ENCODE measurements at places on chromosomes 7 and 10. TPM values are rescaled to one million over a fixed set of nuclear protein-coding genes. Genes with fewer than 3 reads are reported as not detected.

FAM149B1 gene
- total RNA-seq = 18.1 TPM

AQP1 gene
- 229 TPM for total RNA-seq

ITGB8 gene
- 0.60 TPM for total RNA-seq

WEE2 gene
- total RNA-seq = not detected

- no peak for DNase-seq
Measured at GRCh38 chr10:6729861-6730344, 149.8 kb upstream of the PRKCQ start.

- DNase-seq = no peak
Measured at GRCh38 chr10:118495499-118495898, 99.9 kb downstream of the PRLHR start.

DNA sequence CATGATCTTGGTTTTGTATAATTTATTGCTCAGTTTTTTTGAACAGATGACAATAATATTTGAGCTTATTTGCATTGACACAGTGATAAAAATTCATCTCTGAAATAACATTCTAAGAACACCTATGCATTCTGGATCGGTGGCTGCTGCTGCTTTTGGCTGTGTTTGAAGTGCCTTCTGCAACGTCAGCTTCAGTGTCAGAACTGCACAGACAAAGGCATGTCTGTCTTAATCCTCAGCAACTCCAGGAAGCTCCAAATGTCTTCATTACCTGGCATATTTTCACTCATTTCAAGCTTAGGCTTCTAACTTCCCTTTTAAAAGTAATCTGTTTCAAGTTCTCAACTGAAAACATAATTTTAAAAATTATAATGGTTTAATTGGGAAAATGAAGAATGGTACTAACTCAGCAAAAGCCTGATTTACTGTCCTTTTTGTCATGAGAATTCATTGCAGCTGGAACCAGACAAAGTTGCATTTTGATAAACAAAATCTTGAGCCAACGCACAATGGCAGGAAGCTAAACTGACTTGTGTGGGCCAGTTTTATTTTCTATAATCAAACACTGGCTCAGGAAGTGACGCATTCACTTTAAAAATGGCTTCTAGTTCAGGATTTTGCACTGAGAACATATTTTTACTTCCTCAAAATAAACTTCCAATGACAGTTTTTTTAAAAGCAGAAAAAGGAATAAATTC, 38.7 kb downstream of the NPS start:
- DNase-seq = no peak

DNA sequence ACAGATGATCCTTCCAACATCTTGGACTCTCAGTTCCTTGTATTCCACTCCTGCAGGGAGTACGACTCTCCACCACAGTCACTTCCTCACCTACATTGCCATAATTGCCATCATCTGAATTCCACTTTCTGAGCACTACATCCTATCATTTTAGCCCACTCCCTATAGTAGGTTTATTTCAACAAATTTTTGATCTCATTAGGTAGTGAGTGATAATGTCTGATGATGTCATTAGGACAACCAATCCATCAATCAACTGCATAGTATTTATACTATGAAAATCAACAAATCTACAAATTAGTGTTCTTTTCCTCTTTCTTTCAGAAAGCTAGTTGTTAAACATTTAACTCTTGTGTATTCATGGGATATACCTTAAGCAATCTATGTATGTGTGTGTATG, 13.7 kb upstream of the TRA2A start:
- no peak for DNase-seq

DNA sequence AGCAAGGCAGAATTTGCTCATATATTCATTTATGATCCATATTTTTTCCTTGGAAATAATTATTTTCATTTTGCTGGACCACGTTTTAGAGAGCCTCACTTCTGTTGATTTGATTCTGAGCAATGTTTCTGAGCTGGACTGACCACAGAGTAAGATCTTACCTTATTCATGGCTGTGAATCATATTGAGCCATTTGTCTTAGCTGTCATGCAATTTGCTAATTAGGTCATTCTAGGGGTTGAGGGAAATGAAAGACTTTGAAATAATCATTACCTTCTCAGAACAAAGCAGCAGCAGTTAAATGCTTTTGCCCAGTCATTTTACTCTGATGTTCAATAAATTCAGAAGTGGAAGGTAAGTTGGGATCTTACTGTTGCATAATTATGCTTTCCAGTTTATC, 251.4 kb downstream of the SDK1 start:
- DNase-seq = no peak

GRCh38 chr7:69906283-69906995, 308.2 kb downstream of the AUTS2 start:
- no peak for DNase-seq

GRCh38 chr7:33248671-33249070, 119.3 kb downstream of the BBS9 start:
- no peak for DNase-seq

DNA sequence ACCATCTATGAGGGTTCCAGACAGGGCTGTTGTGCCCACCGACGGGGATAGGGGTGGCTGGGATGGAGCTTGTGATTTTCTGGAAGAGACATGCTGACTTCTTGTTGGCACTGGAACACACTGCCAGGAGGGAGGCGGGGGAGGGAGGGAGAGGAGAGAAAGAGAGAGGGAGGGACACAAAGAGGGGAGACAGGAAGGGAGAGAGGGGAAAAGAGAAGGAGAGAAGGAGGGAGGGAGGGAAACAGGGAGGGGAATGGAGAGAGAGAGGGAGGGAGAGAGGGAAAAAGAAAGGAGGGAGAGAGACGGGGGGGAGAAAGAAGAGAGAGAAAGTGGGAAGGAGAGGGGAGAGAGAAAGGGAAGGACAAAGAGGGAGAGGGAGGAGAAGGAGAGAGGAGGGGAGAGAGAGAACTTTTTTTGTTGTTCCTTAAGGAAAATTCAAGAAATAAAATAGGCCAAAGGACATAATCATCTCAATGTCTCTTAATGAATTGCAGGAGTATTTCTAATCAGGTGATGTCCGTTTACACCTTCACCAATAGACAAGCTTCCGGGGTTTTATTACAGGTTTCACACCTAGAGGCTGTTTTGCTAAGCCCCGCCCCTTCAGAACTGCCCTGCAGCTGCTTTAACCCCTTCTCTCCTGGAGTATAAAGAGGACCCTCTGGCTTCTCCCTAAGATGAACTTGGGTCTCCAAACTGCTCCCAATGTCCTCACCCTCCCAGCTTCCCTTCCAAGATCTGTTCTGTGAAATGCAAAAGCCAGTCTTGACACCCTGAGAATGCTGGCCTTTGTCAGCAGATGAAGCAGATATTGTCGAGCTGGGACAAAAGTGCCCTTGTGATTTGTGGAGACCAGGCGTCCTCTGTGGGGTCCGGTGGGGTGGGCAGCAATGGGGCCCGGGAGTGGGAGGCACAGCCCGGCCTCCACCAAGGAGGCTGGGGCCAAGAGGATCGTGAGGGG, 82.0 kb upstream of the GTF2IRD1 start:
- DNase-seq = no peak

- DNase-seq = no peak
Measured at GRCh38 chr7:155815332-155816191, 3.3 kb upstream of the SHH start.

DNA sequence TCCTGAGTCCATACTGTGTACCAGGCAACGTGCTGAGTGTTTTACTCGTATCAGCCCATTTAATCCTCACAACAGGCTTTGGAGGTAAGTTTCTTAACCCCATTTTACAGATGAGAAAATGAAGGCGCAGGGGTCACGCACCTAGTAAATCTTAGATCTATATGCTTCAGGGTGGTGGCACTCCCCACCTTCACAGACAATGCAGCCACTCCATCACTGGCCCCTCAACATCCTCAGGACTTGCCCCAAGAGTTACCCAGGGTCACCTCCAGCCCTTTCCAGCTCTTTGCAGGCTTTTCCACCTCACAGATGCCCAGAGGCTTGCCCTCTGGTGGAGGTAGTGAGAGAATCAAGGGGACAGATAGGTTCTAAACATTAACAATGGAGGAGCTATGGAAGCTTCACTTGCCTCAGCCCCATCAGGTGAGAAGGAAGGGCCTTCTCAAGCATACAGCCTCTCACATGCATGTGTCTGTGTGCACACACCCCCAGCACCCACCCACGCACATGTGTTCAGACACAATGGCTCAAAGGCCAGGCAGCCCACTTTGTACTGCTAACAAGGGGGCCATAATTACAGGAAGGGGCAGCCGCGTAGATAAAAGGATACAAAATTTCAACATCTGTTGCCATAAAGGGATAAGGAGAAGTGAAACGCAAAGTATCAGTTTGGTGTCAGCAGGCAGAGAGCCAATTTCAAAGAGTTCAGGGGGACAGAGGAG, 29.1 kb downstream of the DPCD start:
- no peak for DNase-seq

GRCh38 chr7:116698930-116699721, 27.1 kb downstream of the MET start:
- no peak for DNase-seq

DNA sequence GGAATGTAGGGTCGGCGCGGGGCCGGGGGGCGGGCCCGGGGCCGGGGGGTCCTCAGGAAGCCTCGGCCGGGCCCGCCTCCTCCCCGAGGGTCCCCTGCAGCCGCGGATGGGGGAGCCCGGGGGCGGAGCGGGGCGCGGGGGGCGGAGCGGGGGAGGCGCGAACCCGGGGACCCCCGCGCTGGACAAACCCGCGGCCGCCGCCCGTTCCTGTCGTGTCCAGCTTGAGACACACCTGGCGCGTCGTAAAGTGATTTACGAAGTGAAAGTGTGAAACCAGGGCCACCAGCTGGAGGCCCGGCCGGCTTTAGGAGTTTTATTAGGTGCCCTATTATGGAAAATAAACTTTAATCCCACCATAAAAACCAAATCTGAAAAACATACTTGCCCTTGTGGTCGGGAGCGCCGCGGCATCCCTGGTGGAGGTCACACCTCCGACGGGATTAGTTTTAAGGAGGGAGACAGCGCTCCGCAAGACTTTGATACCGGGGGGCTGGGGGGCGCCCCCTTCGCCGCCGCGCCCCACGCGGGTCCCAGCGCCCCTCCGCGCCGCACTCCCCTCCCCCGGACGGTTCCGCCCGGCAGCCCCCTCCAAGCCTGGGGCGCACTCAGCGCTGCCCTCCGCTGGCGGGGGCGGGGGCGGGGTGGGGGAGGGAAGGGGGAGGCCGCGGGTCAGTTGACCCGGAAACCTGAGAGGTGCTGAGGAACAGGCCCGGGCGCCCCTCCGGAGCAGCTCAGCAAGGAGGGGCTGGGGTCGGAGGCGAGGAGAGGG, 10.3 kb downstream of the MNX1 start:
- no peak for DNase-seq

GRCh38 chr10:102661658-102662028, 17.4 kb downstream of the TRIM8 start:
- no peak for DNase-seq

DNA sequence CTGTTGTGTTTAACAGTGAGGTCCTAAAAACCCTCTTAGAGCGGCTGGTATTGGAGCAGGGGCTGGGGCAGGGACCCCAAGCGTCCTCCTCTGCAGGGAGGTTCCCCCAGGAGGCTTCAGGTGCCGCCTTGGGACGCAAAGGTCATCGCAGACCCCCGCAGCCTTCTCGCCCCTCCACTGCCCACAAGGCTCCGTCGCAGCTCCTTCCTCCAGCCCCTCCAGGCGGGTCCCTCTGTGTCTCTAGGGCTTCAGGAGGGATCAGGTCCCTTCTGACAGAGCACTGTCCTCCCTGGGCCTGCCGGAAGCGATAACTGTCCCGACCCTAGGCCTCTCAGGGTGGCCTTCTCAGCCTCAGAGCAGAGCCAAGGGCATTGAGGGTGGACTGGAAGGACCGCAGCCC, 26.1 kb upstream of the AP5Z1 start:
- no peak for DNase-seq

- DNase-seq = no peak
Measured at GRCh38 chr7:93923296-93923695, 1.8 kb downstream of the GNG11 start.

- no peak for DNase-seq
Measured at GRCh38 chr7:147193476-147193875, 1076.9 kb downstream of the CNTNAP2 start.

- no peak for DNase-seq
Measured at GRCh38 chr10:22466763-22467334, 121.6 kb downstream of the SPAG6 start.

GRCh38 chr10:56633876-56634452, 272.9 kb upstream of the ZWINT start:
- no peak for DNase-seq

DNA sequence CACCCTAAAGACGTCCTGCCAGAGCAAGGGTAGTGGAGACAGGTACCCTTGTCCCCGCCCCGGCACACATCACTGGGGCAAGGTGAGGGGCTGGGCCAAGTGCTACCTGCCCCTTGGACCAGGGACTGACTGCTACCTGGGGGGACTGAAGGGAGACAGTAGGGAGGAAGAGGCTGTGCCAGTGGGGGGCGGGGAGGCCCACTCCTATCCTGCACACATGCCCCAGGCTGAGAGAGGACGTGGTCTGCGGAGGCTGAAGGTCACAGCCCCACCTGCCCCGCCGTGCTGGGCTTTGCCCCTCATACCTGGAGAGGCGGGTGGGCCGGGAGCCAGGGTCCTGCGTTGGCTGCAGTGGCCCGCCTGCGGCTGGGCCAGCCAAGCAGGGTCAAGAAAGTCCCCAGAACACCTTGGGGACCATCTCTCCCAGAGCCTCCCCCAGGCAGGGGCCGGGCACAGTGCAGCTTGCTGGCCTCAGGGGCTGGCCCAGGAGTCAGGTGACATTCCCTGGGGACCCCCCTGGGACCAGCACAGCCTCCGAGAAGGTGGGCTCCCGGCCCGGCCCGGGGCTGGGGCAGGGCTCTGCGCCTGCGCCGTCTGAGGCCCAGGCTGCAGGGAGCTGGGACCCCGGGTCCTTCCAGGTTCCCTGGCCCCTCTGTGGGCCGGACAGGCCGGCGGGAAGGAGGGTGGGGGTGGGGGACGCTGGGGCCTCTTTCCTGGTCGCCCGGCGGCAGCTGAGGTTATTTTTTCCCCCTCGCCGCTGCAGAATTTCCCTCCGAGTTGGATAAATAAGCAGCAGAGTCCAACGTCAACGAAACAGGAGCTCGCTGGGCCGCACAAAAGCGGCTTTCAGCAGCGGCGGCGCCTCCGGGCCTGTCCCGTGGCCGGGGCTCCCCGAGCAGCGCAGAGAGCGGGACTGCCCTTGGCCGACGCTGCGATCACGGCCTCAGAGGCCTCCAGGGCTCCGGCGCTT, 9.8 kb upstream of the FZD9 start:
- no peak for DNase-seq

- no peak for DNase-seq
Measured at GRCh38 chr10:88896994-88897853, 17.2 kb downstream of the STAMBPL1 start.

DNA sequence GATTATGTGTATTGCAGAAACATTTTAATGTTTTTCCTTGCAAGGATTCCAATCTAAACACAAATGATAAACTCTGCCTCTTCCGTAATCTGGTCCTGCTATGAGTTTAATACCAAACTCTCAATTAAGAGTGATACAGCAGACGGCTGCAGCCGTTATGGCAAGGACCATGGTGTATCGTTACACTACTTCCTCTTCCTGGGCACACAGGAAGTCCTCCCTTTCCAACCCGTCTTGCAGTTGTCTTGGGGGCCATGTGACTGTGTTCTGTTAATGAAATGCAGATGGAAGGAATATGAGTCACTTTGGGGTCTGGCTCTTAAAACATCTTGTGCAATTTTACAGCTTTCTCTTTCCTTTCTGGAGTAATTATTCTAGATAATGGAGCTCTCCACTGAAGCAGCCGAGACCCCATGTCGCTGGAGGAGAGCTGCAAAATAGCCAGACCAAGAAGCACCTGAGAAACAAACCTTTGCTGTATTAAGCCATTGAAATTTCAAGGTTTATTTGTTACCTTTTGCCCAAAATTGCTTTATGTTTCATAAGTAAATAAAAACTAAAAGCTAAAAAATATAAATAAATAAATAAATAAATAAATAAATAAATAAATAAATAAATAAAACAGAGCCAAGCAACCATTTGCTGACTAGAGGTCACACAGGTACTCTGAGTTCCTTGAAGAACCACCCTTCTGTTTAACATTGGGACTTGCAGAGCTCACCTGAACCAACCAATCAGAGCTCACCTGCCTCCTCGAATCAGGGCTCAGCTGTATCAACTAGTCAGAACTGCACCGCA, 74.7 kb downstream of the FRMPD2 start:
- DNase-seq = no peak
